ENCODE measurements at places on chromosomes 12 and 14.

GRCh38 chr14:56846970-56847930, 37.0 kb upstream of the OTX2 start:
- peaks cover 16% of the 10 kb centered on the region for H3K4me1 ChIP-seq
- H3K4me3 ChIP-seq: no peak overlapping the region
- DNase-seq: no peak
- H3K27me3 ChIP-seq: peaks cover 47% of the 10 kb centered on the region

DNA sequence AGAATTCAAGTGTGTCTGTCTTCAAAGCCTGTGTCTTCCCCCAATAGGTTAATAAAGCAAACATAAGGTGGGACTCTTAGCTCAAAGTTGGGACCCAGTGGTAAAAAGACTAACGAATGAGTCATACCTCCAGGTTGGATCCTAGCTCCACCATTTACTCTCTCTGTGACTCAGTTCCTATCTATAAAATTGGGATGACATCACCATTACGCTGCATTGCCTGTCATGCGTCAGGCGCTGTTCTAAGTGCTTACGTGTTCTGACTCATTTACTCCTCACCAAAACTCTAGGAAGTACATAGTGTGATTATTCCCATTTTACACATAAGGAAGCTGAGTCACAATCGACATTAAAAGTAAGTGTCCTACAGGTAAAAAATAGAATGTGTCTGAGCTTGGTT, 915.8 kb downstream of the VRK1 start:
- H3K27ac ChIP-seq: no peak overlapping the region
- H3K4me1 ChIP-seq: no peaks in the 10 kb centered on the region
- no peak for DNase-seq
- no peaks in the 10 kb centered on the region for H3K36me3 ChIP-seq
- H3K4me3 ChIP-seq: no peak overlapping the region

DNA sequence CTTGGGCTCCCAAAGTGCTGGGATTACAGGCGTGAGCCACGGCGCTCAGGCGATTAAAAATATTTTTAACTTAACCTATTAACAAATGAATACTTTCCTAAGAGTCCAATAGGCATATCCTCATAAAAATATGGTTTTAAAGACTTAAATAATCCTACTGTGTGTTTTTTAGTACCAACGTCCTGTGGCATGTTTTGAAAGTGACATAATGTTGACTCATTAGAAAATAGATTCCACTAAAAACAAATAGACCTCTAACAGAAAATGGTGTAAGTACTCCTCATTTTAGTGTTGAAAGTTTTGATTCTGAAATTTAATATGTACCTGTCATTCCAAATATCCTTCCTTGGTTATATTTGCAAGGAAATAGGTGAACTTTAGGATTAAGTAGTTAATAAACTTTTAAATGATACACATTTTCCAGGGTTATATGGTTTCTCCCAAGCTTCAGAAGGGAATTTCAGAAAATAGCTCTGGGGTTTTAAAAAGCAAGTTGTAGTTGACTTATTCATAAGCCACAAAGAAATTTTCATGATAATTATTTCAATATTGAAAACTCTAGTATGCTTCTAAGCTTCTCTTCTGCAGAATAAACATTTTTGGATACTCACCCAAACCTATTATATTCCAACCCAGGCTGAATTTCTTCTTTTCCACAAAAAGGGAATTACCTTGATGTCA, 12.1 kb upstream of the LUM start:
- DNase-seq: no peak
- H3K36me3 ChIP-seq: no peaks in the 10 kb centered on the region
- H3K27ac ChIP-seq: no peak overlapping the region
- no peak overlapping the region for H3K4me3 ChIP-seq
- no peaks in the 10 kb centered on the region for H3K27me3 ChIP-seq
- peaks cover 2% of the 10 kb centered on the region for H3K4me1 ChIP-seq

- no peak overlapping the region for H3K4me3 ChIP-seq
- H3K4me1 ChIP-seq: peaks cover 18% of the 10 kb centered on the region
- no peak for DNase-seq
- H3K27ac ChIP-seq: no peak overlapping the region
- H3K27me3 ChIP-seq: peaks cover 2% of the 10 kb centered on the region
Measured at GRCh38 chr14:96264853-96265252, 8.8 kb downstream of the BDKRB1 start.

DNA sequence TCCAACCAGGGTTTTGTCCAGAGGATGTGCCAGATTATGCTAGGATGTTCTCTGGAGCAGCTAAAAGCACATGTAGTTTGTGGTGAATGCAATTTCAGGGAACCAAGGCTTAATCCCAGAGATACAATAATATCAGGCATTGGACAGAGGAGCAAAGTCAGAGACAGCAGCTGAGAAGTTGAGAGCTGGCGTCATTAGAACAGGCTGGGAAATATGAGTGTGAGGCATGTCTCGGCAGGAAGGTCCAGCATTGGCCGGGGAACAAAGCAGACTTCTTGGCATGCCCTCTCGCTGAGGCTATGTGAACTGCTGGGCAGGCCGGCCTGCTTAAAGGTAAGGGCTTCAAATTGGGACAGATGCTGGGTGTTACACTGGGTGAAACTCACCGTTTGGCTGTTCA, 125.4 kb downstream of the CAND1 start:
- H3K27ac ChIP-seq: no peak overlapping the region
- DNase-seq: no peak
- no peaks in the 10 kb centered on the region for H3K36me3 ChIP-seq
- no peak overlapping the region for H3K4me3 ChIP-seq

DNA sequence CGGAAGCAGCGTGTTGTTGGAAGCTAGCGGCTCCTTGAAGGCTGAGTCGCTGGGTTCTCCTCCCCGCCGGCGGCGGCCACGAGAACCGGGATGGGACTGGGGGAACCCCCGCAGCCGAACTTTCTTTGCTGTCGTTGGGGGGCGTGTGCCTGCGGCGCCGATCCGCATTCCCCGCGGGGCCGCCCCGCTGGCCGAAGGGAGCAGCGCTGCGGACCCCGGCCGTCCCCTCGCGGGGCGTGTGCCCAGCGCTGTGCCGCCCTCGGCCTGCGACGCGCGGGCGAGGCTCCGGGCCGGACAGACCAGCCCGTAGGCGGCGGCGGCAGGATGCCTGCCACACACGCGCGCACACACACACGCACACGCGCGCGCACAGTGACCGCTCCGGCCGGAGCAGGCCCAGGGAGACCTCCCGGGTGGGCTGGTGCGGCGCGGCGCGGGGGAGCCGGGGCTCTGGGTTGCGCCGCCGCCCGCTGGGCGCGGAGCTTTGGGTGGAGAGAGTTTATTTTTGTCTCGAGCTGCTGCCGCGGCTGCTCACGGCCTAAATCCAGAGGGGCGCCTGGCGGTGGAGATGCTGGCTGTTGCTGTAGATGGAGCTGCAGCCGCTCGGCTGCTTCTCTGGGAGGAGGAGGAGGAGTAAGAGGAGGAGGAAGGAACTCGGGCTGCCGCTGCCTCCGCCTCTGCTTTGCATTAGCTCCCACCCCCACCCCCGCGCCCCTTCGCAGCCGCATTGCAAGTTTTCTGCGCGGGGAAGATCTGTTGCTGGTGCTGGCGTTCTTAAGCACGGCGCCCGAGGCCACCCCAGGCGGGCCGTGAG, at the start of gene SAMD4A:
Gene SAMD4A (plus strand): TSS at position 719 of the 814 bp plus-strand sequence. CDS start 789 bp downstream, outside the sequence.
- DNase-seq: peak; percentile 45
- H3K4me1 ChIP-seq: peaks cover 14% of the 10 kb centered on the region
- H3K4me3 ChIP-seq: peak within 1 kb of the TSS; percentile 89
- no peaks in the 10 kb centered on the region for H3K36me3 ChIP-seq
- peak within 1 kb of the TSS; percentile 95 for H3K27ac ChIP-seq

- DNase-seq: no peak
- no peak overlapping the region for H3K4me3 ChIP-seq
- H3K36me3 ChIP-seq: no peaks in the 10 kb centered on the region
- H3K27me3 ChIP-seq: peaks cover 60% of the 10 kb centered on the region
- H3K4me1 ChIP-seq: peaks cover 9% of the 10 kb centered on the region
Measured at GRCh38 chr12:6703631-6704030, 3.0 kb upstream of the PIANP start.

DNA sequence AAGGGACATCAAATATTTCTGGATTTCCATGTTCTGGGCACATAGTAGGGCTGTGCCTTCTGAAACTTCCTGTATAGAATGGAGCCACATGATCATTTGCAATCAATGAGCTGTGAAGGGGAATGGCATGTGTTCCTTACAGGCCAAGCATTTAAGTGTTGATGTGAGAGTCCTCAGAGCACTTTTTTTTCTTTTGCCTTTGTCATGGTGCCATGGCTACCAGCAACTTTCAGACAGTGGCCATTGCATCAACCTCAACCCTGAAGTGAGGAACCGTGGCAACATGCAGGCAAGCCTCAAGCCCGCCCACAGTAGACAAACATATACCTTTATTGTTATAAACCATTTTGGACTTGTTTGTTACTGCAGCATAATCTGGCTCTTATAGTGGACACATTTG, 948.1 kb downstream of the NRXN3 start:
- no peaks in the 10 kb centered on the region for H3K36me3 ChIP-seq
- peaks cover 3% of the 10 kb centered on the region for H3K4me1 ChIP-seq
- H3K27ac ChIP-seq: no peak overlapping the region
- no peak overlapping the region for H3K4me3 ChIP-seq
- no peaks in the 10 kb centered on the region for H3K27me3 ChIP-seq

DNA sequence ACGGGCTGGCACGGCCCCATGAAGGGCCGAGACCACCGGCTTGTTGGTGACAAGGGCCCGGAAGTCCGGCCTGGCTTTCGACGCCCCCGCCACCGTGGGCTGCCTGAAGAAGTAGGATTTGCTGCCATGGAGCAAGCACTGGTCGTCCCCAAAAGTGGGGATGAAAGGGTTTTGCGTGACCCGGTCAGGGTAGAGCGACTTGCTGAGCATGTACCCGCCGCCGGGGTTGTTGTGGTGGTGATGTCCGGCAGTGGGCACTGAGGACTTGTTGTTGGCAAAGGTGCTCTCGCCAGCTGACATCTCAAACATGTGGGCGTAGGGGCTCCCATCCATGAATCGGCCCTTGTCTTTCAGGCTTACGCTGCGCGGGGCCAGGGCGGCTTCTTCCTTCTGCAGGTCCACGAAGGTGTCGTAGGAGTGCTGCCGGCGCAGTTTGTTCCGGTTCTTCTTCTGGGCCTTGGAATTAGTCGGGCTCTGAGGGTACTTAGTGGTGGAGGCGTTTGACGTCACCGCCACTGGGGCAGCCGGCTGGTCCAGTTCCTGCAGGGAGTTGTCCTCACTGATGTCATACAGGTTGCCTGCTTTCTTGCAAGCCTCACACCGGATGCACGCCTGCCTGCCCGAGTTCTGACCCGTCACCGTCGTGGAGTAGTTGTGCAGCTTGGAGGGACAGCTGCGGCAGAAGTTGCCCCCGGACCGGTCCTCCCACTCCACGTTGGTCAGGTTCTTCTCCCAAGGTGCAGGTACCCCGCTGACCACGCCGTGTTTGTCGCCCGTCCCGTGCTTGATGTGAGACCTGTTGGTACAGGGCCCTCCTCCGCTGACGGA, 366.6 kb downstream of the EMP1 start:
- peaks cover 9% of the 10 kb centered on the region for H3K27me3 ChIP-seq
- no peak overlapping the region for H3K4me3 ChIP-seq
- no peak overlapping the region for H3K27ac ChIP-seq

GRCh38 chr12:10904686-10905085, 4.7 kb downstream of the TAS2R13 start:
- peaks cover 35% of the 10 kb centered on the region for H3K36me3 ChIP-seq
- no peak overlapping the region for H3K27ac ChIP-seq
- no peak overlapping the region for H3K4me3 ChIP-seq
- no peaks in the 10 kb centered on the region for H3K4me1 ChIP-seq

GRCh38 chr14:95609398-95609990, 74.6 kb downstream of the GLRX5 start:
- no peak overlapping the region for H3K27ac ChIP-seq
- peaks cover 16% of the 10 kb centered on the region for H3K27me3 ChIP-seq
- no peak overlapping the region for H3K4me3 ChIP-seq
- no peaks in the 10 kb centered on the region for H3K4me1 ChIP-seq
- DNase-seq: peak; percentile 44

DNA sequence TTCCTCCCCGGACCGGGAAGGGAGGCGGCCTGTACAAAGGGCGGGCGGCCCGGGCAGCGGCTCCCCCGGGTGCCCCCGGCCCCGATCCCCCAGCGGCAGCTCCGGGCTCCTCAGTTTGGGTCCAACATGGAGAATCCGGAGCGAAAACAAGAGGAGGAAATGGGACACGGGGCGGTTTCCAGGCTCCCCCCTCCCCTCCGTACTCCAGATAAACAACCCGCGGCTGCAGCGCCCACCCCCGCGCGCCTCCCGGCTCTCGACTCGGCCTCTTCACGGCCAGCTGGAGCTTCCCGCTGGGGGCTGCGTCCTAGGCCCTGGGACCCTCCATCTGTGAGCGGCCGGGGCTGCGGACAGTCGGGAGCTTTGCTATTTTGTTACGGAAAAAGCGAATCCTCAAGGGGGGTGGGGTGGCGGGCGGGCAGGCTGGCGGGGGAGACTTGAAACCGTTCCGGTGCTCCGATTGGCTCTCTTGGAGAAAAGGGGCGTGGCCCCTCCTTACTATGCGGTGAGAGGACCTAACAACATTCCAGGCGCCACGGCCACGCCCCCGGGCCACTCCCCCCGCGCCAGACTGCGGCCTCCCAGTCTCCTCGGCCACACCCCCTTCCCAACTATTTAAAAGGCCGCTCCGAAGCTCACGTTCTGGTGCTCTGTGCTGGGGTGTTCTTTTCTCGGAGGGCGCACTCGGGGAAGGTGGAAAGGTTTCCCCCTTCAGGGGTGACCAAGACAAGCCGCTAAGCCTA, at the start of gene CTDSP2:
Gene CTDSP2 (minus strand): TSS at position 153 of the 743 bp plus-strand sequence. CDS start 294 bp downstream, outside the sequence.
- peak within 1 kb of the TSS; percentile 83 for H3K4me3 ChIP-seq
- H3K4me1 ChIP-seq: peaks cover 29% of the 10 kb centered on the region
- peak; percentile 98 for DNase-seq
- peak within 1 kb of the TSS; percentile 96 for H3K27ac ChIP-seq
- H3K36me3 ChIP-seq: no peaks in the 10 kb centered on the region

DNA sequence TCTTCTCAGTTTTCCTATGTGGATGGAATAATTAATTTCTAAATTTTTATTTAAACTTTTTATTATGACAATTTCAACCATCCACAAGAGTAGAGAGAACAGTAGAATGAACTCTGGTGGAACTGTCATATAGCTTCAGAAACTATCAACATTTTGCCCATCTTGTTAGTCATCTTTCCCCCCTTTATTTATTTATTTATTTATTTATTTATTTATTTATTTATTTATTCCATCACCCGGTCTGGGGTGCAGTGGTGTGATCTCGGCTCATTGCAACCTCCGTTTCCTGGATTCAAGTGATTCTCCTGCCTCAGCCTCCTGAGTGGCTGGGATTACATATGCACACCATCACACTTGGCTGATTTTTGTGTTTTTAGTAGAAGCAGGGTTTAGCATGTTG, 23.5 kb downstream of the ADCK1 start:
- no peak overlapping the region for H3K4me3 ChIP-seq
- no peak for DNase-seq
- H3K27ac ChIP-seq: no peak overlapping the region
- peaks cover 2% of the 10 kb centered on the region for H3K36me3 ChIP-seq
- H3K4me1 ChIP-seq: no peaks in the 10 kb centered on the region
- no peaks in the 10 kb centered on the region for H3K27me3 ChIP-seq

DNA sequence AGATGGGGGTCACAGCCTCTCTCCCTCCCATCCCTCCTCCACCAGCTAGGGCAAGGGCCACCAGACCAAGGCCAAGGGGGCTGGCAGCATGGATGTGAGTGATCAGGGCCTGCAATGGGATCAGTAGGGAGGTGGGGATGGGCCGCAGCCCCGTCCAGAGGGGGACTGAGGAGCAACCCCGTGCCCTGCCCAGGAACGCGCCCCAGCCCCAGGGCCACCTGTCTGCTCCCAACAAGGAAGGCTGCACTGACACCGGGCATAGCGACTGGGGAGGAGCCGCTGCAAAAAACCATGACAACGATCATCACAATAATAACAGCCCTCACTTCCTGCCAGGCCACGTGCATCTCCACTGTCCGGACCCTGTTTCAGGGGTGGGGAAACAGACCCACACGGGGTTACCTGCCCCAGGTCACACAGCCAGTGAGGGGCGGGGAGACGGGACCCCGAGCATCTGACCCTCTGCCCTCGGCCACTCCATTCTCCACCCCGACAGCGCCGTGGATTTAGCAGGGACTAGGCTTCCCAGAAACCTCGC, 24.3 kb downstream of the NCOR2 start:
- DNase-seq: no peak
- H3K4me1 ChIP-seq: peaks cover 26% of the 10 kb centered on the region
- H3K27ac ChIP-seq: peak overlapping the region; percentile 83
- peak overlapping the region; percentile 9 for H3K4me3 ChIP-seq
